Bronchial epithelial cell (primary cell): ENCODE measurements at places on chromosomes 12 and 14.

- no peak for DNase-seq
Observed at GRCh38 chr14:92258934-92259333, 64.0 kb upstream of the SLC24A4 start.

DNA sequence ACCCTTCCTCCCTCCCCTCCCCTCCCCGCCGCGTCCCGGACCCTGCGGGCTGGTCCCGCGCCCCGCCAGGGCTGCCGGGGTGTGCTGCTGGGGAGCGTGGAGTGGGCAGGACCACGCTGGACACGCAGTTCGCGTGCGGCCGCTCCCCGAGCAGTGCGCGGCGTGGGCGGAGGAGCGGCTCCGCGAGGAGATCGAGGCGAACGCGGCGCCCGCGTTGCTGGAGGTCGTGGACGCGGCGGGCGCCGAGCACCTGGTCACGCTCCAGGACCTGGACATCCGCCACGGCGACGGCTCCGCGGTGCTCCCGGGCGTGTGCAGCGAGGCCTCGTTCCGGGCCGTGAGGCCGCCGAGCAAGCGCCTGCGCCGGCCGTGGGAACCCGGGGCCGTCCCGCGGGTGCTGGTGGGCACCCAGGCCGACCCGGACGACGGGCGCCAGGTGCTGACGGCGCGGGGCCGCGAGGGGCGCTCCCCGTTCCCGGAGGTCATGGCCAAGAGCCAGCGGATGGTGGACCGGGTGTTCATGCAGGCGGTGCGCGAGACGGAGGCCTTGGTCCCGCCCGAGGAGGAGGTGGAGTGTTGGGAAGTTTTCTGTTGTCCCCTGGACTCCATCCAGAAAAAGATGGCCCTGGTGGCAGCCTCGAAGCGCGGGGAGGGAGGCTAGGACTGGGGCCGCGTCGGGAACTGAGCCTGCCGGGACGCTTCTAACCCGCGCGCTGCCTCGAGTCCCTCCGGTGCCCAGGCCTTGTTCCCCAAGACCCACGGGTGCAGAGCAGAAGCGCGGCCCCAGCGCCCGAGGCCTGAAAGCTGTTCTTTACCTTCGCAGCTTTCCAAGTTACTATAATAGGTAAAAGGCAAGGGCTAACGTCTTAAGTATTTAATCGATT, 54.7 kb upstream of the EIF5 start:
- DNase-seq, result no peak

- peak; percentile 33 for DNase-seq
Observed at GRCh38 chr12:65741656-65742017, 82.6 kb upstream of the HMGA2 start.

DNA sequence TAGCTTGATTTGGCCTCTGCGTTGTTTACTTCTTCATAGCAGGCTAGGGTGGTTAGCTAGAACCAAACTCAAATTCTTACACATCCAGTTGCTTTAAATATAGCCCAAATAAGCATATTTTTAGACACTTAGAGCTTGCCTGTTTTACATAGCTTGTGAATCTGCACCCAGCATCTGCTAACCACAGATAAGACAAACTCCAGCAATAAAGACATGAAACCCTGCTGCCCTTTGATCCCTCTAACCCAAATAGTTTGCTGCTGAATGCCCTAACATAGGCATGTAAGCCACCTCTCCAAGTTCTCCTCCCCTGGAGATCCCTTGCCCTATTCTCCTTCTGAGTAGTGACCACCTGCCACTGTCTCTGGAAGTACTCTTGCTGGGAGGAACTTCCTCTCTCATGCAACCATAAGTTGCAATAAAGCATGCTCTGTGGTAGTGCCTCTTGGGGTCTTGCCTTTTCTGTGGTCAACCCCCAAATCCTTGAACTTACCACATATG, 185.6 kb downstream of the TMEM117 start:
- no peak for DNase-seq

DNA sequence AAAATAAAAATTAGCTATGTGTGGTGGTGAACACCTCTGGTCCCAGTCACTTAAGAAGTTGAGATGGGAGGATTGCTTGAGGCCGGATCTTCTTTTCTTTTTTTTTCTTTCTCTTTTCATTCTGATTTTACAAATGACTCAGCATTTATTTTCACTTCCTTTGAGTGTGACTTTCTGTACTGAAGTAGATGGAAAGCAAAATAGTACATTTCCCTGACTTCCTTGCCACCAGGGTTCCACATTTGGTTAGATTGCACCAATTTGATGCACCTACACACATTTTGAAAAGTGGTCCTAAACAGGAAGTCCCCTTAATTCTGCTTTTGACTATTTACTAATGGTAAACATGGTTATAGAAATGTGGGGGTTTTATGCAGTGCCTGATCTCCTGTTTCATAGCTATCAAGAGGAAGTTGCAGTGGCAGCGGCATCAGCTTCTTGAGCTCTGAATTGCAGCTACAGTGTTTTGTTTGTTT, 13.0 kb upstream of the LEMD3 start:
- peak; percentile 12 for DNase-seq

GRCh38 chr14:51304941-51305340, 64.9 kb downstream of the TMX1 start:
- peak; percentile 87 for DNase-seq

DNA sequence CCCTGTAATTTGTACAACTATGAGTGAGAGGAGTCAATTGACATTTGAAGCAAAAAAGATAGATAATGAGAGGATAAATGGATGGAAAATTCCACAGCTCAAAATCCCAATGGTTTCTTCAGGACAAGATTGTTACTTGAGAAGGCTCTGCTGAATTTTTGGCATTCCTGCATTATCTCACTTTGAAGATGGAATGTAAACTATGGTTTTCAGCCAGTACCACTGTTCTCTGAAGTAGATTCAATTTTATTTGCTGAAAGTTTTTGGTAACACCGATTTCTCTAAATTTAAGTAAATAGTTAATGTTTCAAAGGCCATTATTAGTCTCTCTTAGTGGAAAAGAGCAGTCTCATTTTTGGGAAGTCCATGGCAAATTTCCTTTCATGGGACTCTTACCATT, 121.9 kb upstream of the SLC38A2 start:
- DNase-seq, result peak; percentile 50
